ENCODE measurements at places on chromosomes 6 and 20.

DNA sequence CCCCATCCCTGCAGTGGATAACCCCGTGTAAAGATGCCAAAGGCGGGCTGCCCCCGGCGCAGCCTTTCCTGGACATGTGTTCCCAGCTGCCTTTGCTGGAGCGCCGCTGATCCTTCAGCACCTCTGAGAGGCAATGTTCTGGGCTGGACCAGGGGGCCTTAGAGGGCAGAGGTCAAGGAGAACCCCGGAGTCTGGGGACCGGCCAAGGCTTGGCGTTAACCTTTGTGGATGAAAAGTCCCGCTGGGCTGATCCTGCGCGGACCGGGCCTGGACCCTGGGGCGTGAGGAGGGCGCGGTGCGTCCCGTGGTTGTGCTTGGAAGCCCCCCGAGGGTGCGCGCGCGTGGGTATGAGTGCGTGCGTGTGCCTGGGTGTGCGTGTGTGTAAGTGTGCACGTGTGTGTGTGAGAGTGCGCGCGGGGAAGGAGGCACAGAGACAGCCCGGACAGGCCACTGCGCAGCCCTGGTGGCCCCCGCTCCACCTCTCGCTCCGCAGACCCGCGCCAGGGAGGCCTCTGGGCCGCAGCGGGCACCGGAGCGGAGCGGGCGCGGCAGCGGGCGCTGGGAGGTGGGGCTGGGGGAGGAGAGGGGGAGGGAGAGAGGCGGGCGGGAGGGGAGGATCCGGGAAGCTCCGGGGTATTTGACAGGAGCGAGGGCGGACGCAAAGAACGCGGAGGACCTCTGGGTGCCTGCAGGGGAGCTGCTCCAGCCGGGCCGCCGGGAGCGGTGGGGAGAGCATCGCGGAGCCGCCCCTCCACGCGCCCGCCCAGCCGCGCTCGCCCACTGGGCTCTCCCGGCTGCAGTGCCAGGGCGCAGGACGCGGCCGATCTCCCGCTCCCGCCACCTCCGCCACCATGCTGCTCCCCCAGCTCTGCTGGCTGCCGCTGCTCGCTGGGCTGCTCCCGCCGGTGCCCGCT lies at the start of gene SMOC2:
SMOC2 (plus strand) TSS at position 665 of the 914 bp plus-strand sequence; CDS start at position 852, 187 bp downstream.
- no peak for DNase-seq

DNA sequence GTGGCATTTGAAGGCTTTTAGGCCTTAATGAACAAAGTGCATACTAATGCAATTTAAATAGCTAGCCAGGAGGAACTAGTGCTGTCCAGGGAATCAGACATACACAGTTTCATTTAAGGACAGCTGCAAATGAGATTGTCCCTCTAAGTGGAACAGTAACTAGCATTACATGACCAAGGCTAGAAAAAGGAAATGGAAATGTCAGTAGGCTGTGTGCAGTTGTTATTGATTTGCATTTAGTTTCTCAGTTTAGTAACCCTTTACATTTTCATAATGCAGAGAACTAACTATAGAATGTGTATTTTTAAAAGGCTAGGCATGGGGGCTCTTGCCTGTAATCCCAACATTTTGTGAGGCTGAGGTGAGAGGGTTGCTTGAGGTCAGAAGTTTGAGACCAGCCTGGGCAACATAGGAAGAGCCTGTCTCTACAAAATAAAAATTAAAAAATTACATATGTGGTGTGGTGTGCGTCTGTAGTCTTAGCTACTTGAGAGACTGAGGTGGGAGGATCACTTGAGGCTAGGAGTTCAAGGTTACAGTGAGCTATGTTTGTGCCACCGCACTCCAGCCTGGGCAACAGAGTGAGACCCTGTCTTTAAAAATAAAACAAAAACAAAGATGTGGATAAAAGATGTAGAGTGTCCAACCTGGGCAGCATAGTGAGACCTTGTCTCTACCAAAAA lies 468.0 kb downstream of the UTRN start:
- no peak for DNase-seq

GRCh38 chr20:21365771-21366170 lies 31.6 kb downstream of the NKX2-4 start:
- no peak for DNase-seq

DNA sequence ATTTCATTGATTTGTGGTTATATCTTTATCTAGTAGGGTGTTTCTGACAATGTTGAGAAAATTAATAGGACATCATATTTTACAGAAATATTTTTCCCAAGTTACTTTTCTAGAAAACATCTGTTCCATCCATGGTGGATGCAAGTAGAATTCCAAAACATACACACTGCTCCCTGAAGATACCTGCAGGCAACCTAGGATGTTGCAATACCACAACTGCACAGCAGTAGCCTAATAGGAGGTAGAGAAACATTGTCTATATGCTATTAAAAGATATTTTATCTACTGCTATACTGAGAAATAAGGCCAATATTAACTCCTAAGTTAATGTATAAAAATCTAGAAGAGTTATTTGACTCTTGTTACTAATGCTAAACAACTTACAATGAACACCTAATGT lies 6.8 kb downstream of the ILRUN start:
- no peak for DNase-seq

DNA sequence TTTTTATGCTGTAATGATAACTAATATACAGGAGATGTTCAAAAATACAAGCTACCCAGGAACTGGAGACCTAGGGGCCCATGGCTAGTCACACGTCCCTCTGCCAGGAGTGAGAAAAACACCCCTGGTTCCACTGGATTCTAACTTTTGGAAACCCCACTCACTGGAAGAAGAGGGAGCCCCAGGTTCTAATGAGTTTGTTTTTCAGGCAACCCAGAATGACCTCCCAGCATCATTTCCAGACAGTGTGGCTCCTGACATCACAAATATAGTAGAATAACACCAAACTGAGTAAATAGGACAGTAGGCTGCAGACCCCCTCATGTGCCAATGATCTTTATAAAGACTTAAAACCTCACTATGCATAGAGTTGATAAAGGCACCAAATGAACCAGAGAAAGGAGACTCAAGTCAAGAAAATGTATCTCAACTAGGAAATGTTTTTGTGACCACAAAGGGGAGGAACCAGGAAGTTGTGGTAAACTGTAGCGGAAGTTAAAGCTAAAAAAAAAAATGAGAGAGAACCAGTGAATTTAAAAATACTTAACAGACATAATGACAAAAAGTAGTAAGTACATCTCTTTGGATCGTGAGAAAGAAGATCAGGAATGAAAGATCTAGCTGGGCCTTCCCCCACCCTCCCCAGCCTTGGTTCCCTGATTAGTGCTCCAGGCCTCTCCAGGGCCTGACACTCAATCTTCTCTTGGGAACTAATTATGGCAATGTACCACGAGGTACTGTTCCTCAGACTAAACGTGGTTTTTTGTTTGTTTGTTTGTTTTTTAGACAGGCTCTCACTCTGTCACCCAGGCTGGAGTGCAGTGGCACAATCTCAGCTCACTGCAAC lies 19.8 kb downstream of the HLA-E start:
- DNase-seq: peak; percentile 83

DNA sequence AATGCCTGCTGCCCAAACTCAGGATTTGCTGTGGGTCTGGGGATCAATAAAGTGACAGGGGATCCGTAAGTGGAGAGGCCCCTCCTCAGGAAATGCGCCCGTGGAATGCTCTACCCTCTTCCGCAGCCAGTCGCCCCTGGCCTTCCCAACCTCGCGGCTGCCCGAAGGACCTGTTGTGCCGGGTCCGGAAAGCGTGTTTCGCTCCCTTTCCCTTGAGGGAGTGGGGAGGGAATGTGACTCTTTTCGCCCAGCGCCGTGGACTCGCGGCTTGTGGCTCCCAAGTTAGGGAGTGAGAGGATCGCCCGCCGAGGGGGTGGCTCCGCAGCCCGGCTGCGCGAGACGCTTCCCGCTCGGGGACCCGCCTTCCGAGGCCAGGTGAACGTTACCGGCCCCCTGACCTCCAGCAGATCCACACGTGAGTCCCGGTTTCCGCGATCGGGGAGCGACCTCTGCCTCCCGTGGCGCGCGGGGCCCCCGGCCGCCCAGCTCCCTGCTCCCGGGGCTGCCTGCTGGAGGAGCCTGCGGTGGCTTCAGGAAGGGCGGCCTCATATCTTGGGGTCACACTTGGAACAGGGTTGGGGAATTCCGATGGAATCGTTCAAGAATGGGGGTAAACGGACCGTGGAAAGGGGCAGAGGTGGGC lies 666 bp downstream of the TPD52L1 start:
- DNase-seq: no peak

DNA sequence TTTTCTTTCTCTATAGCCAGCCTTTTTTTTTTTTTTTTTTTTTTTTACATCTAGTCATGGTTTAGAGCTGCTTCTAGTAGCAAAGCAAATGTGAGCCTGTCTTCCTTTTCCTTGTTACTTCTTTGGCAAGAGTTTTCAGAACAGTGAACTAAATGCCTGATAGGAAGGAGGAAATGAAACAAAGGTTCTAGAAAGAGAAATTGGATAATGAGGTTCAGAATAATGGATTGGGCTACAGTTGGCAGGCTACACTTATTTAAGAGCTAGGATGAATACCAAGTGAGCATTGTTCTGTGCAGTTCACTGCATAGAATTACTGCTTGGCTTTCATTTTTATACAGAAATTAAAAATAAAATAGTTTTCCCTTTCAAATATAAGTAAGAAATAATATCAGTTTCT lies 78.6 kb downstream of the HIVEP1 start:
- DNase-seq: peak; percentile 29

DNA sequence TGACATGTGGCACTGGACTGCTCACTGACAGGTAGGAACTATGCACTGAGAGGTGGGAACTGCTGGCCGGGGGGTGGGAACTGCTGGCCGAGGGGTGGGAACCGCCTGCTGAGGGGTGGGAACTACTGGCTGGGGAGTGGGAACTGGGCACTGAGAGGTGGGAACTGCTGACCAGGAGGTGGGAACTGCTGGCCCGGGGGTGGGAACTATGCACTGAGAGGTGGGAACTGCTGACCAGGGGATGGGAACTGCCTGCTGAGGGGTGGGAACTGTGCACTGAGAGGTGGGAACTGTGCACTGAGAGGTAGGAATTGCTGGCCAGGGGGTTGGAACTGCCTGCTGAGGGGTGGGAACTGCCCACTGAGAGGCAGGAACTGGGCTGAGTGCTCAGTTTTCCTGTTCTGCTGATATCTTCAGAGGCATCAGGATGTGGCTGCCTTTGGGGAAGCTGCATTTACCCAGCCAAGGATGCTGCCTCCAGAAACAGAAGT lies 90.2 kb downstream of the THBS2 start:
- no peak for DNase-seq

GRCh38 chr20:7935027-7935551 lies 5.2 kb downstream of the HAO1 start:
- peak; percentile 18 for DNase-seq

GRCh38 chr20:55597526-55597925 lies 407.8 kb downstream of the CBLN4 start:
- DNase-seq: no peak

- DNase-seq: no peak
These were observed 889.1 kb upstream of the MAP3K7 start for GRCh38 chr6:91476000-91476399.

- no peak for DNase-seq
These were observed 116.7 kb upstream of the NRSN1 start for GRCh38 chr6:24009319-24009718.

- DNase-seq: peak; percentile 47
These were observed 1.2 kb downstream of the TGIF2 start for GRCh38 chr20:36574366-36575135.

DNA sequence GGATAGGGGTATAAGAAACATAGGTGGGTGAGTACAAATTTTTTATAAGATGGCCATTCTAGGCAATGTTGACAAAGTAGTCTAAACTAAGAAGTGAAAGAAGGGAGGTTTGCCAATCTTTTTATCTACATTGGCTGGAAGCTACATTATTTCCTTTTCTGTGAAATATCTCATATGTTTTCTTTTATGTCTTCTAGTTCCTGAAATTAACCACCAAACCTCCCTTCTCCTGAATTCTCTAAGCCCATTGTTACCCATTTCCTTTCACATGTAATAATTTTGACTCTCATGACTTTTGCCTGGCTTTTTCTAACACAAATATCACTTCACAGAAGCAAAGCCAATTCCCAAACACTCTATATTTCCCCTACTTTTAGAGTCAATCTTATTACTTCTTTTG lies 496.2 kb upstream of the JAG1 start:
- peak; percentile 25 for DNase-seq

DNA sequence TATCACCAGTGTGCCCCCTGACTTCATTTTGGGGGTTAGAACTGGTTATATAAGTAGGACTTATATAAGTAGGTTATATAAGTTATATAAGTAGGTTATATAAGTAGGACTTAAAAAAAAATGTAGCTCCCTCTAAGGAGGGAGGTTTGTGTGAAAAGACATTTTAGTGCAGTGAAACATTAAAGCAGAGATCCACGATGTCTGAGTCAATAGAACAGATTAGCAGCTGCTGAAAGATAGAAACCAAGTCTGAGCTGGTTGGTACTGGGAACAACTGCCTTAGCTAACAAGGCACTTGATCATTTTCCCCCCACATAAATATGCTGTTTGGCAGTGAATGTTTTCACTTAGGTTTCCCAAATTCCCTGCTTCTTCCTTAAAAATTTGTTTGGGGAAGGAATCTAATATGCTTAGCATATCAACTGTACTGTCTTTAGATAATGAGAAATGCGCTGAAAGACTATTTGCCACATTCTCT lies 2.1 kb upstream of the RPS12 start:
- DNase-seq: no peak

- DNase-seq: no peak
These were observed 260.8 kb downstream of the ZFAND3 start for GRCh38 chr6:38080360-38080759.

DNA sequence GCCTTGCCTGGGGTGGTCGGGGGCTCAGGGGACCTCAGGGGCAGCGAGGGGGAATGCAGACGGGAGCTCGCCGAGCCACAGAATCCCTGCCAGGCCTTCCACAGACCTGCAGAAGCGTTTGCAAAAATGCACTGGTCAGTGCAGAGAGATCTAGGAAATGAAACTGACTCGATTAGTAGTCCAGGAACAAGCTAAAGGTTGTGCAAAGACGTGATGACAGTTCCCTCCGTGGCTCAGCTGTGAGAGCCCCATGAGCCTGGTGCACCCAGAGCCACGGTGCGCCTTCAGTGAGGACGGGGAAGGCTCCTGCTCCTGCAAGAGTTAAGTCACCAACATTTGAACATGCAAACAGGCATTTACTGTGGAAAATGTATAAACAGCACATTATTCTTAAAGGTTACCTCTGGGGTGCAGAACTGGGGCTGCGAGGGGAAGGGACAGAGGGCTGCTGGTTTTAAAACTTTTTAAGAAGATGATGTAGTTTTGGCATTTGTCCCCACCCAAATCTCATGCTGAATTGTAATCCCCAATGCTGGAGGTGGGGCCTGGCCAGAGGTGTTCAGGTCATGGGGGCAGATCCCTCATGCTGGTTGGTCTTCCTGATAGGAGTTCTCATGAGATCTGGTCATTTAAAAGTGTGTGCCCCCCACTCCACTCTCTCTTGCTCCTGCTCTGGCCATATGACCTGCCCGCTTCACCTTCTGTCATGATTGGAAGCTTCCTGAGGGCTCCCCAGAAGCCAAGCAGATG lies 147.3 kb downstream of the DLL1 start:
- no peak for DNase-seq

GRCh38 chr6:29424168-29424567 lies 9.4 kb downstream of the OR12D1 start:
- no peak for DNase-seq
